ENCODE measurements at places on chromosomes 13 and 19.

DNA sequence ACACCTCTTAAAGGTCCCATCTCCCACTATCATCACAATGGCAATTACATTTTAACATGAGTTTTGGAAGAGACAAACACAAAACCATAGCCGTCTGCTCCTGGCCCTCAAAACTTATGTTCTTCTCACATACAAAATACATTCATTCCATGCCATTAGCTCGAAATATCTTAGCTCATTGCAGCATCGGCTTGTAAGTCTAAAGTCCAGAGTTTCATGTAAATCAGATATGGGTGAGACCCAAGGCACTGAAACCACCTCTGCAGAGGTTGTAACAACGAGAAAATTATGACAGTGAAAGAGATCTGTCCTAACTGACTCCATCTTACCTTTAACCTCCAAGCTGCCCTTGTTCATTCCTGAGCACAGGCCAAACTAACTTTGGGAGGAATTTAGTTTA is 635.0 kb upstream of the SPRY2 start:
- no peak for DNase-seq

GRCh38 chr19:1622541-1622940 is 17.3 kb upstream of the UQCR11 start:
- no peak for DNase-seq

DNA sequence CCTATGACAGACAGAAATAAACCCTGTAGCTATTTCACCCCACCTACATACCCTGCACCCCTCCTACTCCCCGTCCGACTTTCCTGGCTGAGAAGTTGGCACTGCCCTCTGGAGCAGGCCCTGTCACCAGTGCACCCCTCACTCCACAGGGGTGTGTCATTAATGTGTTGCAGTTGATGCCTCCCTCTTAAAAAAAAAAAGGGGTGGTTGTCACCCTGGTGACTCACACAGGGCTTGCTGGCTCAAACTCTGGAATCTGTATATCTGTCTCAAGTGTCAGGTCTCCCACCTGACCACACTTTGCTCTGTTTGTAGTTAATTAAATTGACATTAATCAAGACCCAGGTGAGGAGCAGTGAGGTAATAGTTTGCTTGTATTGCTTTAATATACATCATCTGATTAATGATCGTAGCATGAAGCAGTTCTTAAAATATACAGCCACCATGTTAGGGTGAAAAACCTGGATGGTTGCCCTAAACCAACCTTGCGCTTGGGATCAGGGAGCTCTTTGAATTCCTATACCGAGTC is 2.0 kb upstream of the GATAD2A start:
- no peak for DNase-seq

DNA sequence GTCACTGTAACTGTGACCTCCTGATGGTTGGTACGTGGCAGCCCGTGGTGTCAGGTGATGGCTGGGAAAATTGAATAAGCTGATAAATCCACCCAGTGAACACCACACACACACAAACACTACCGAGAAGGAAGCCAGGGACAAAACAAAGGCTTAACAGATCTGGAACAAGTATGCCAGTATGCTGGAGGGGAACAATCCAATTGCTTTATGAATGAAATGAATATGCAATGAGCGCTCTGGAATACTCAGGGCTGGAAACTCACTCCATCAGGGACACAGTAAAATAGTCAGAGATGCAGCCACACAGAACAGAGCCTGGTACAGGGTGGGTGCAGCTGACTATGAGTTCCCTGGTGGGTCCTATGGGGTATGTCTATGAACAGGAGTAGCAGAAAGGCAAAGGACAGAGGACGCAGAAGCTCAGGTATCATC is 16.7 kb downstream of the TMTC4 start:
- no peak for DNase-seq

DNA sequence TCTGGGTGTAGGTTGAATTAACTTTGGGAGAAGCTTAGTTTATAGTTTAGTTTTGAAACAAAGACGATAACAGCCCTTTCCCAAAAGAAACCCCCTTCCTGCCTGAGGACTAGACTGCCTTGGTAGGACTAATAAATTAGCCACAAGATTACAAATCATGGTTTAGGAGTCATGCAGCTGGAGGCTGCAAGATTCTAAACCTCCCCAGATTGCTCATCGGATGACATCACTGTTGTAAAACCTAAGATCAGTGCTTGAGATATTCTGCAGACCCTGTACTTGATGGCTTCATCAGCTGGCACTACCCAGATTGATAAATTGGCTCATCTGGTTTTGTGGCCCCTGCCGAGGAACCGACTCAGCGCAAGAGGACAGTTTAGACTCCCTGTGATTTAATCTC is 35.9 kb upstream of the MPHOSPH8 start:
- DNase-seq: no peak

DNA sequence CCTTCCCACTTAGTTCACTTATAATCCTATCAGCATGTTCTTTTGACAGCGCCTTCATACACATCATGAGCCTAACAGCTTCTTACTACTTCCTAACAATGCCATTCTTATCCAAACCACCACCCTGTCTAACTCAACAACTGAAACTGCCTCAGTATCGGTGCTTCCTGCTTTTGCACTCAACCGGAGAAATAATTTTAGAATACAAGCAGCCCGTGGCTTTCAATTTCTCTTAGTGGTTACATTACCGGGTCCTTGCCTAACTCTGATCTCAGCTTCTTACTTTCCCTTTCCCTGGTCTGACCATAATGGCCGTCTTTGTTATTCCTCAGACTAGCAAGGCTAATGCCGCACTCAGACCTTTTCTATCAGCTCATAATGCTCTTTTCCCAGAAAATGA is 17.0 kb downstream of the ZFP82 start:
- DNase-seq: no peak

Measured in stimulated activated CD4-positive, alpha-beta T cell treated with anti-CD3 and anti-CD28 coated beads, TNF-alpha, amount 100 ng/mL, for 4 hours (primary cell).